ENCODE measurements at places on chromosomes 6 and 20.

DNA sequence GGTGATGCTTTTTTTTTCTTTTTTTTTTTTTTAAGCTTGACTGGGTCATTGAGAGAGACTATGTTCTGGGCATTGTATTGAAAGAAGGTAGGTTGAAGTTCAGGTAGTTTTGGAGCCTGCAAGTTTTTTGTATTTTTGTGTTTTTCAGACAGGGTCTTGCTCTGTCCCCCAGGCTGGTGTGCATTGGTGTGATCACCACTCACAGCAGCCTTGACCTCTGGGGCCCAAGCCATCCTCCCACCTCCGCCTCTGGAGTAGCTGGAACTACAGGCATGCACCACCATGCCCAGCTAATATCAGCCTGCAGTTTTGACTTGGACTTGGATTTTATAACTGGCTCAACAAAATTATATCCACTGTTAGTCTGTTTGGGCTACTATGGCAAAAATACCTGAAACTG lies 31.7 kb upstream of the TFAP2A start:
- no peak for DNase-seq

GRCh38 chr6:7112741-7113313 lies 5.1 kb downstream of the RREB1 start:
- DNase-seq: no peak

DNA sequence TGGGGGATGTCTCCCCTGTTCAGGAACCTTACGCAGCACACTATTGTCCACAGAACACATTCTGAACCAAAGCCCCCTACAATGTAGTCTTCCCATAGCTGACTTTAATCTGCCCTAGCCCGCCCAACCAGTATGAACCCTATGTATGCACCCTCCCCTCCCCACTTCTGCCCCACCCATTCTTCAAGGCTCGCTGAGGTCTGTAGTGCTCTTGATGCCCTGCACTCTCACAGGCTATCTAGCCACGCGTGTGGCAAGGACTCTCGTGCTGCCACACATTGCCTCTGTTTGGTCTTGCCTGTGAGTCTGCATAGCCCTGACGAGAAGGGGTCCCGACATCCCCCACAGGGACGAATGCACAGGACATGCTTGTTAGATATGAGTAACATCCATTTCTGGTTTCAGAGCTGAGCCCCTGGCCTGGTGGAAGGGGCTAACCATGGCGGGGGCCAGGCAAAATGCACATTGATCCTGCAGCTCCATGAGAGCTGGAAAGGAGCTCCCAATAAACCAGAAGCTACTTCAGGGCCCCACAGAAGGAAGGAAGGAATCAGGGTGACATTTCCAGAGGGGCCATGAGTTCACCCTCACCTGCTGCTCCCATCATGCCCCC lies 22.6 kb downstream of the MOCS1 start:
- DNase-seq: no peak

GRCh38 chr6:100988391-100988984 lies 107.4 kb upstream of the ASCC3 start:
- no peak for DNase-seq

- DNase-seq: no peak
Observed at GRCh38 chr20:59526242-59527225, 77.8 kb upstream of the PHACTR3 start.

DNA sequence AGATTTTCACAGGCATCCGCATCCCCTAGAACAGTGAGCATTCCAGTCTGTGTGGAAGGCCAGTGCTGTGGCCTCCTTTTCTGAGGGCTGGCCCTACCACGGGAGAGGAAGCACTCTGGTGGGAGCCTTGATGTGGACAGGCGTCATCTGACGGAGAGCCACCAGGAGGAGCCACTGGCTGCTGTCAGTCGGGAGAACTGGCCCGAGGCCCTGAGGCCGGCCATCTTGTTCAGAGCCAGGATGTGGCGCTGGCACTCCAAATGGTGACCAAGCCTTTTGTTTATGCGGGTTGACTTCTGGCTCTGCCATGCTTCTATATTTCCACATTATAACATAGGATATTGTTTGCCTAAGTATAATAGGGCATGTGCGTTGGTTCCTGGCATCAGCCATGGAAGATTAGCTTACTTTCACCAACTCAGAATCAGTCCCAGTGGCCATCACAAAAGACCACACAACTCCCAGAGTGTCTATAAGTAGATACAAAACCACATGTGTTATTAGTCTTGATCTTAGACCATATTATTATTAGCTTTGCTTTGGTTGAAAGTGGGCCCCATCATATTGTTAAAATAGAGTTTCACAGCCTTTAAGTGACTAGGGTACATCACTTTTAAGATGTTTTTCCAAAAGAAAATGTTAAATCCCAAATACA lies 273.9 kb upstream of the TAB2 start:
- no peak for DNase-seq

DNA sequence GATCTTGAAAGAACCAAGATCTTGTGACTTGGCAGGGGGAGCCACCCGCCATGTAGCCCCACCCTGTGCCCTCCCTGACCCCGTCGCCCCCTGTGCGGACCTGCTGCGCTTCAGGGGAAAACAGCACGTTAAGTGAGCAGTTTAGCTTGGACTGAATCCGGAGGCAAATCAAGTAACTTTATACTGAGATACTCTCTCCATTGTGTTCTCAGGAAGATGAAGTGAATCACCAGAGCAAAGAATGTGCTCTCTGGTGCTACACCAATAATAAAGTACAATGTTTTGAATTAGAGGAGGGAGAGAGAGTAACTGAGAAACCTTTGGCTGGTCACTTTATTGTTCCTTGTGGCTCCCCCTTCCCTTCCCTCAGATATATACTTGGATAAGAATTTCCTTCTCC lies 83.4 kb downstream of the TXNDC5 start:
- no peak for DNase-seq

- no peak for DNase-seq
Observed at GRCh38 chr6:45920819-45921511, 94.7 kb downstream of the CLIC5 start.

GRCh38 chr6:10403385-10404106 lies 11.3 kb downstream of the TFAP2A start:
- no peak for DNase-seq

GRCh38 chr6:111731456-111732195 lies 125.9 kb upstream of the TRAF3IP2 start:
- DNase-seq: no peak

- DNase-seq: no peak
Observed at GRCh38 chr6:393391-394221, 2.1 kb downstream of the IRF4 start.

GRCh38 chr20:58791286-58791685 lies 59.4 kb downstream of the GNAS-AS1 start:
- no peak for DNase-seq

- peak; percentile 39 for DNase-seq
Observed at GRCh38 chr6:24273096-24273870, 84.6 kb downstream of the DCDC2 start.

DNA sequence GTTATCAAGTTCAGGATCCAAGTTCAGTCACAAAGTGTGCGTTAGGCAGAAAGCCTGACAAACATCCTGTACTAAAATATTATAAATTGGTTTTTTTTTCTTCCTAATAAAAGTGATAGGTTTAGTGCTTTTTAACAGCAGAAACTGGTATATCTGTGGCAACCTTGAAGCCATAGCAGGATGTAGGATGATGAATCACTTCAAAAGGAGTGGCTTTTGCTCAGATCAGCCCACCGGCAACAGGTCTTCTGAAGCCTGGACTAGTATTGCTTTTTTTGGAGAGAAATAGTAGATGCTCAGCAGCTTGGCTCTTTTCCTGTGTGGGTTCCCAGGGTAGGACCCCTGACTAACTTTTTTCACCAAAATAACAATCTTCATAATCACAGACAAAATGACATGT lies 190.8 kb downstream of the EPM2A start:
- no peak for DNase-seq
